Right lobe of liver (tissue), 6 donors: ENCODE measurements at places on chromosomes 12 and 14. TPM values are rescaled to one million over a fixed set of nuclear protein-coding genes. Genes with fewer than 3 reads are reported as not detected.

DNA sequence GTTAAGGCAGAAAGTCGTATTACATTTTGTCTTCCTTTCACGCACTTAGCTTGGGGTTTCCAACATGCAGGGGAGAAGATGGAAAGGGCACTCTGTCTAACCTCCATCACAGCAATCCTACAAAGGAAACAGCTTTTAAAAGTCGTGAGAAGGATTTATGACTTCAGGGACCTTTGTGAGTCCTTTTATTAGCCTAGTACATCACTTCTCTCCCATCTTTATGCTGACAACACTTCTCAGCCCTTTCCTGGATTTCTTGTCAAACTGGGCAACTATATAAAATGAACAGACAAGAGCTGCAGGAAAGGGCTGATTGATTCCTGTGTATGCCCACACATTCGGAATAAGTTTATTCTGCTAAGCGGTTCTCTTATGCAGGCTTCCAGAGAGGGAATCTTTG lies 159.0 kb downstream of the DERA start:
- H3K4me3 ChIP-seq, result no peak overlapping the region
- H3K4me1 ChIP-seq, result no peaks in the 10 kb centered on the region
- H3K36me3 ChIP-seq, result no peaks in the 10 kb centered on the region
- DNase-seq, result no peak
- H3K27ac ChIP-seq, result no peak overlapping the region
- no peaks in the 10 kb centered on the region for H3K27me3 ChIP-seq

DNA sequence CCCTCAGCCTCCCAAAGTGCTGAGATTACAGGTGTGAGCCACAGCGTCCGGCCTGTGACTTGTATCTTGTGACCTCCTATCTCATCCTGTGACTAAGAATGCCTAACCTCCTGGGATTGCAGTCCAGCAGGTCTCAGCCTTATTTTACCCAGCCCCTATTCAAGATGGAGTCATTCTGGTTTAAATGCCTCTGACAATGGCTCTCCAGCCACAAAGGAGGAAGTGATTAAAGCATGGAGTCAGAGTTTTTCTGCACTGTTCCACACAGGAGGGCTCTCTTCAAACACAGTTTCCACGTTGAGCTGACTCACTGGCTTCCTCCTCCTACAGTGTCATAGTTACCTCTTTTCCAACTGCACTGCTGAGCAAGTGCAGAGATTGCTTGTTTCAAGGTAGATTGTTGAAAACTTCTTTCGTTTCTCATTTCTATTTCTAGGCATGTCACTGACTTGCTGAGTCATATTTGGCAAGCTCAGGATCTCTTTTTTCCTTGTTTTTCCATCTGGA lies 383.8 kb downstream of the PCNX1 start:
- H3K4me3 ChIP-seq, result no peak overlapping the region
- H3K4me1 ChIP-seq, result no peaks in the 10 kb centered on the region

Gene DPPA3
- total RNA-seq, result not detected

Gene TTC6
- total RNA-seq, result 4.3 TPM

Gene DYRK2
- total RNA-seq, result 11.6 TPM
